ENCODE measurements at places on chromosomes 1 and 21.

DNA sequence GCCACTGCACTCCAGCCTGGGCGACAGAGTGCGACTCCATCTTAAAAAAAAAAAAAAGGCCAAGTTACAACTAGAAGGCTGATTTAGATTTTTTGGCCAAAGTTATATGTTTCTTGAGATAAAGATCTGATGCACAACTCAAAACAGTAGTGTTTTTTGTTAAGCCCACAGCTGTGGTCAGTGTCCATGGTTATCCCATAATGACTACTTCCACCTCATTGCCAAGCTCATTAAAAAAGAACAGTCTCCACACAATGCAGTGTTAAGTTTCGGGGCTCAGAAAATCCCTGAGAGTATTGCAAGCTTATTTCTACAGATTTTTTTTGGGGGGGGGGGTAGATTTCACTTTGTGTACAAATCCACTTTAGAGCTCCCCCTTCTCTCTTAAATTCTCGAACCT is 120.5 kb downstream of the RUNX1 start:
- DNase-seq, result no peak

GRCh38 chr1:216285052-216285451 is 138.2 kb downstream of the USH2A start:
- no peak for DNase-seq

- DNase-seq, result no peak
These were observed 18.1 kb downstream of the SIPA1L2 start for GRCh38 chr1:232611834-232612233.

DNA sequence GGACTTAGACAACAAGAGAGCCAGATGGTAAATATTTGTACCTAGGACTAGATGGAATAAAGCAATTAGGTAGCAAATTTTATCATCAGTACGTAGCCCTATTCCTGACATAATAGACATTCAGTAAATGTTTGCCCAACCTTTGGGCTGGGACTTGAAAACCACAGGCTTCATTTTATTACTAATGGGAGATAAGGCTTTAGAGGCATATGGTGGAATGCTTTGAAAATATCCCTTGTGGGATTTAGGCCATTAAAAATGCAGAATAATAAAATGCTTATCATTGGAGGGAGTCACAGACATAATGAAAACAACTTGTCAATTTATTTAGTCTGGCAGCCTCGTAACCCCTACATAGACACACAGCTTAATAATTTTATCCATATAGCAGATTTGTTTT is 296.1 kb upstream of the SPAG17 start:
- DNase-seq, result no peak

- DNase-seq, result no peak
These were observed 18.5 kb downstream of the KCNK1 start for GRCh38 chr1:233632436-233632835.

DNA sequence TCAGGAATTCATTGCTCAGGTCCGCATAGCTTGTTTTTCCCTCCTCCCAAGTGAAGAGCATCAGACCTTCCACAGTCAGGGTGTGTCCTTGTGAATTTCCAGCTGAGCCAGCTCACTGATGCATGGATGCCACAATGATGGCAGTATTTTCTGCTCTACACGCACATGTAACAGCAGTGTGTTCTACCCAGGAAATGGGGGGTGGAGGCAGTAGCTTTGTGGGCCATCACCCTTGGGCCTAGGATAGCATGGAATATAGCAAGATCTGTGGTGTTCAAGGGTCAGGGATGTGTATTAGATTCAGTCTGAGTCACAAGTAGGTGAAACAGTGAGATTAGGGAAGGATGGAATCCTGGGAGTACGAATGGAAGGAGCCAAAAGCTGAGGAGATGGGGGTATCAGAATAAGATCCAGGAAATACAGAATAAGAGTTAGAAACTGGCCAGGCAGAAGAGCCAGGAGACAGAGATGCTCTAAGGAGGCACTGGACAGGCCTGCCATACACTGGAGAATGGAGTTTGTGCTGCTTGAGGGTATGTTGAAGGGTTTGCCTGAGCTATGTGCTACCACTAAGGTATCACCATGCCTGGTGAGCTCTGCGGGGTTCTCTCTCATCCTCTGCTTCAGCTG is 90.6 kb upstream of the CNIH3 start:
- no peak for DNase-seq

DNA sequence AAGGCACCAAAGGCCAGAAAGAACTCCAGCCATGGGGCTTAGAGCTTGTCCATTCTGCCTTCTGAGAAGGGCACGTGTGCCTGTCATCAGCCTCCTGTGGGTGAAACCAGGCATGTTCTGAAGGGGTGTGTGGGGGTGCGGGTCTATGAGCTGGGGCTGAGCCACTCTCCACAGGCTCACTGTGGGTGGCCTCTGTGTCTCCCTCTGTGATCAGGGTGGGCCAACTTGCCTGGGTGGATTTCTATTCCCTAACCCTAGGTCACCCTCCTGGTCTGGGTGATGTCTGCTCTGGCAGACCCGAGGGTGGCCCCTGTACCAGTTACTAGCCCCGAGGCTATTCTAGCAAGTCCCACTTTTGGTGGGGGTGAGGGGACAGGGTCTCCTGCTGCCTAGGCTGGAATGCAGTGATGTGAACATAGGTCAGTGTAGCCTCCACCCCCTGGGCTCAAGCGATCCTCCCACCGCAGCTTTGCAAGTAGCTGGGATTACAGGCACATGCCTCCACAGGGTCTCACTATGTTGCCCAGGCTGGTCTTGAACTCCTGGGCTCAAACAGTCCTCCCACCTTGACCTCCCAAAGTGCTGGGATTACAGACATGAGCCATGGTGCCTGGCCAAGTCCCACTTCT is 94.4 kb downstream of the TRIM11 start:
- no peak for DNase-seq

DNA sequence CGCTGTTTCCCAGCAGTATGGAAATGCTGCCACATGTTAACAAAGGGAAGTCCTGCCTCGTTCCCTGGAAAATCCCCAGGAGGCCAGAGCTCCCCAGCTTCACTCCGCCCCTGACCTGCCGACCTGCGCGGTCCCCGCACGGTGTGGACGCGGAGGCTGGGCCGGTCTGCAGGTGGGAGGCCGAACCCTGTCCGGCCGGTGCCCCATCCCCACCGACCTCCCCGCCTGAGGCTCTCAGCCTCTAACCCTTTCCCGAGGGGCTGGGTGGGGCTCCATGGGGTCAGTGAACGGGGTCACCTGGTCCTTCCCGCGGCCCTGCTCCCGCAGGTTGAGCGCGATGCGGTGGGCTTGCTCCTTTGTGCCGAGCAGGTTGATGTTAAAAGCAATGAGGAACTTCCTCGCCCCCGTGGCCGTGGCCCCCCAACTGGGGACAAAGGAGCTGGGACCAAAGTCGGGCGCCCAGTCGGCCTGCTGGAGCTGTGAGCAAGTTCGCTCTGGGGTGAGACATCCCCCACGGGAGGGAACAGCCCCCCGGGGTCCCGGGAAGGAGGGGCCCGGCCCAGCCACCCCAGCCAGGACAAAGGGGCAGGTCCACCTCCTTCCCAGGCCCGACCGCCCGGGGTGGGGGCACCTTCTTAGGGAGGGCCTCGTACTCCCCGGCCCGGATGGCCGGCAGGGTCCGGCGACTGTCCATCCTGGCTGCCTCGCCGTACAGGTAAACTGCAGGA is 4.0 kb downstream of the FTCD start:
- no peak for DNase-seq

GRCh38 chr1:24075590-24075854 is 36.4 kb downstream of the MYOM3 start:
- no peak for DNase-seq

DNA sequence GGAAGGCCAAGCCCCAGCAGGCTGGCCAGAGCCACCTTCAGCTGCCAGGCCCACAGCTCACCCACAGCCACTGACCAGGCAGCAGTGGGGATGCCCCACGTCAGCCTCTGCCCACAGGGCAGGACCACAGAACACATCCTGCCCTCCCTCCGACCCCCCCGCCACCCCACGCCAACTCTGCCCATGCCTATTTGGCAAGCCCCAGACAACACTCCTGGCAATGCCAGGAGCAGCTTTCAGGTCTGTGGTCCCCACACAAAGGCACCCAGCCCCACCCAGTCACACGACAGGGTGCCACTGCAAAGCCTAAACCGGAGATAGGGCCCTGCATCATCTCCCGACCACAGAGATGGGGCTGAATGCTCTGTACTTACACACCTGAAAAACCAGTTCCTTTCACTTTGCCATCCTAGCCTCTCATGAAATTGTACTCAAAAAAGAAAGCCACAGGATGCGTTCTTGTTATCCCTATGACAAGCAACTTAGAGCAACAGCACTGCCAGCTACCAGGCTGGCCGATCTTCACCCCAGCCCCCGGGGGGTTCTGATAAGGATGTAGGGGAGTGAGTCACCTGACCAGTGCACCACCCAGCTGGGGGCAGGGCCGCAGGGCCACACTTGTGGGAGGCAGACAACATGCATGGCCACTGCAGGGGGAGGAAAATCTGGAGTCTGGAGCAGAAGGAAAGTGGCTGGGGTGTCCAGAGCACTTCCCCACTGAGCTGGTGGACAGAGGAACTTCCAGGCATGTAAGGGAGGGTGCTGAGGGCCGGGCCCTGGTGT is 36.2 kb downstream of the UBE2G2 start:
- no peak for DNase-seq

GRCh38 chr1:109886827-109887226 is 23.8 kb upstream of the CSF1 start:
- DNase-seq, result peak; percentile 38

DNA sequence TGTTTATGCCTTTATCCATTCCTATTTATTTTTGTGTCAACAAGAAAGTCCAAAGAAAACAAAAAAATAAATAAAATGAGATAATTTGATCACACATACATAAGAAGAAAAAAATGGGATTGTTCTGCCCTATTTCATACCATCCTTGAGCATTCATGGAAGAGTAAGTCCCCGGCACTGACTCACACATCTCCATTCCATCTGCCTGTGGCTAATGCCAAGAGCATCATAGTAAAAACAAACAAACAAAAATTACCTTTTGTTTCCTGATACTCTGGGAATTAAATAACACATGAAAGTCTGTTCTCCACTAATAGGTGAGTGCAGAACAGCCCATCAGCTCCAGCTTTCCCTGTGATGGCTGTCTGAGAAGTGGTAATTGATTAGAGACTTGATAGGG is 48.1 kb upstream of the BACE2 start:
- DNase-seq, result no peak

DNA sequence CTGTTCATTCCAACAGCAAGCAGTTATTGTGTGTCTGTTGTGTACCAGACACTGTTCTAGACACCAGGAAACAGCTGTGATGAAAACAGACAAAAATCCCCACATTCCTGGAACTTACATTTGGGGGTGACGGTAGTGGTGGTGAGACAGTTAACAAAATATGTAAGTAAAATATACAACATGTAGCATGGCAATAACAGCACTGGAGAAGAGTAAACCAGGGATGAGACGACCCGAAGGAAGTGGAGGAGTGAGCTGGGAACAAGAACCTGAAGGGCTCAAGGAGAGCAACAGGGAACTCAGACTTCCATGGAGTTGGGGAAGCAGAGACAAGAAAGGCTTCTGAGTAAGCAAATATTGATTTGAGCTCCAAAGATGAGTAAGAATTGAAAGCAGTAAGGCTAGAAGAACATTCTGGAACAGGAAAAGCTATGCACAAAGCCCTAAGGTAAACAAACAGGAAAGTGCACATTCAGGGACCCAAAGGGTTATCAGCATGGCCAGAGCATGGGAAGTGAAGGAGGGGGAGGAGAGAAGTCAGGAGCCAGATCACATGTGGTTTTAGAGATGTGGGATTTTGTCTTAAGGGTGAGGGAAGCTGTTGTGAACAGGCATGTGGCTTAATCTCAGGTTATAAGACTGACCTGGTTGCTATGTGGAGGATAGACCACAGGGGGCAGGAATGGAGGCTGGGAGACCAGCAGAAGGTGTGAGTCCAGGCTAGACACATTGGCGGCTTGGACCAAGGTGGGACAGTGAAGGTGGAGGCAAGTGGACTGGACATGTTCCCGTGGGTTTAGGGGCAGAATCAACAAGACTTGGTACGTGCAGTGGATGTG is 7.3 kb downstream of the CSF1 start:
- no peak for DNase-seq

DNA sequence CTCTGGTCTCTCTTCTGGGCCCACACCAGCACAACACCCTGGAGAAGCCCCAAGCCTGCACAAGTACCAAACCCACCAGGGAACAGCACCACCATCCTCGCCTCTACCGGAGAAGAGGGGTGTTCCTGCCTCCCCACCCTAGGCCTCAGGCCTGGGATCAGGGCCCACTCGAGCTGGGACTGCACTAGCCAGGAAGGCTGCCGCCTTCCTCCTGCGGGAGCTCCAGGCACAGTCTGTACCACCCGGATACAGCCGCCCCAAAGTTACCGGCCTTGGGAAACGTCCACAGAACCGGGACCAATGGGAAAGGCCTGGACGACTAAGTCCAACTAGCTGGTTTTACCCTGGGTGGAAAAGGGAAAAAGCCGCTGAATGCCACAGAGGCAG is 3.4 kb downstream of the TAL1 start:
- DNase-seq, result no peak

- DNase-seq, result peak; percentile 73
These were observed 52.7 kb downstream of the VWA5B1 start for GRCh38 chr1:20343149-20343937.

DNA sequence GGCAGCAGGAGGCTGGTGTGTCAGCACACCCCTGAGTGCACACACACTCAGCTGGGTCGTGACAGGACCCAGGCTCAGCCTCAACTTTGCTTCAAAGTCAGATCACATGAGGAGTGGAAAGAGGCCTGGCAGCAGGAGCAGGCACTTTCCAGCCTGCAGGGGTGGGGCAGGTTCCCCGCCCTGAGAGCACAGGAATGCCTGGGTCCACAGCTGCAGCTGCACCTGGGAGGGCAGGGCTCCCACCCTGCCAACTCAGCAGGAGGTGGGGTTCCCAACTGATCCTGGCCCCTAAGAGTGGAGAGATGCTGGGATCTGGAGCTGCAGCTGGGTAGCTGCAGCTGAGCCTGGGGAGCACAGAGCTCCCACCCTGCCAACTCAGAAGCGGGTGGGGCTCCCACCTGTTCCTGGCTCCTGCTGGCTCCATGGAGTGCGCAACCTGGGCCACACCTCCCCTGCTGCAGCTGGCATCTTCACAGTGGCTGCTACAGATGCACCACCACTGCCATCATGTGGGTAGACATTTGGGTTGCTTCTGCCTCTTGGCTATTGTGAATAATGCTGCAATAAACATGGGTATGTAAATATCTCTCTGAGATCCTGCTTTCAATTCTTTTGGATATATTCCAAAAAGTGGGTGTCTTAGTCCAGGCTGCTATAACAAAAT is 415.4 kb downstream of the TTLL7 start:
- no peak for DNase-seq

GRCh38 chr1:101039245-101039644 is 13.7 kb upstream of the DPH5 start:
- no peak for DNase-seq

- no peak for DNase-seq
These were observed 7.9 kb downstream of the CD34 start for GRCh38 chr1:207903053-207903452.

GRCh38 chr21:42081138-42081537 is 10.0 kb downstream of the UMODL1 start:
- no peak for DNase-seq

GRCh38 chr1:11053758-11054137 is 6.1 kb downstream of the SRM start:
- DNase-seq, result no peak

- DNase-seq, result no peak
These were observed 195.5 kb upstream of the NFIA start for GRCh38 chr1:60886793-60887331.

- no peak for DNase-seq
These were observed 243.0 kb upstream of the LYPLAL1 start for GRCh38 chr1:218930472-218931241.

- DNase-seq, result no peak
These were observed 40.6 kb downstream of the TCP10L start for GRCh38 chr21:32544697-32545096.

- DNase-seq, result no peak
These were observed 35.0 kb upstream of the TTC34 start for GRCh38 chr1:2836333-2836970.

All from GM10248 (cell line).